ENCODE measurements at places on chromosomes 5 and 9.
A peak's percentile ranks its signal among the peaks of the same experiment; 100 is the strongest.

GRCh38 chr5:81854485-81854884 lies 103.6 kb upstream of the SSBP2 start:
- DNase-seq: no peak

- no peak for DNase-seq
Measured at GRCh38 chr5:50501491-50502228, 60.6 kb upstream of the EMB start.

DNA sequence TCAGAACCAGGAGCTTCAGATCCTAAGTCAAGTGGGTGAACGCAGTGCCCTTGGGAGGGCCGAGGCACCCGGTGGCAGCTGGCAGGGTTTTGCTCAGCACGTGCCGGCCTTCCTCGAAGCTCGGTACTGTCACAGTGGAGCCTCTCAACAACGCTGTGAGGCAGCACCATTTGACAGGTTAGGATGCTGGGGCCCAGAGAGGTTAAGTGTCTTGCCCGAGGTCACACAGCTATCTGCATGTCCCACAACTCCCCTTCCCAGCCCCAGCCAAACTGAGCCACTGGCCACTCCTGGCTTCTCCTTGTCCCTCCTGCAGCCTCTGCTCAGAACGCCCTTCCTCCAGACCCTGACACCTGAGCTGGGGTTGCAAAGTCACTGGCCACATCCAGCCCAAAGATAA lies 43.7 kb upstream of the RPL26L1 start:
- no peak for DNase-seq

GRCh38 chr5:82982846-82983245 lies 94.3 kb downstream of the TMEM167A start:
- DNase-seq: no peak

DNA sequence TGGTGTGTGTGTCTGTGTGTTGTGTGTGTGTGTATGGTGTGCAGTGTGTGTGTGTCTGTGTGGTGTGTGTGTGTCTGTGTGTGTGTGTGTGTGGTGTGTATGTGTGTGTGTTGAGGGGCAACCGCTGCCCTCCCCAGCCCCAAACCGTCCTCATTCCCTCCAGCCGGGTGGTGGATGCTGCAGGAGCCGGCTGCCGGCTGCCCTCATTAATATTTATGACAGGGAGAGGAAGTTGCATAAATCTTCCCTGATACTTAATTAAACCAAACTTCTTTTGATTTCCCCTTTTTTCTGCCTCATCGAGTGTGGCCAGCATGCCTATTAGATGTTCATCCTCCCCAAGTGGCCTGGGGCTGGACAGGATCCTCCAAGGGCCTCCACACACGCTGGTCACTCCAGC lies 121.4 kb upstream of the MVB12B start:
- peak; percentile 37 for DNase-seq

DNA sequence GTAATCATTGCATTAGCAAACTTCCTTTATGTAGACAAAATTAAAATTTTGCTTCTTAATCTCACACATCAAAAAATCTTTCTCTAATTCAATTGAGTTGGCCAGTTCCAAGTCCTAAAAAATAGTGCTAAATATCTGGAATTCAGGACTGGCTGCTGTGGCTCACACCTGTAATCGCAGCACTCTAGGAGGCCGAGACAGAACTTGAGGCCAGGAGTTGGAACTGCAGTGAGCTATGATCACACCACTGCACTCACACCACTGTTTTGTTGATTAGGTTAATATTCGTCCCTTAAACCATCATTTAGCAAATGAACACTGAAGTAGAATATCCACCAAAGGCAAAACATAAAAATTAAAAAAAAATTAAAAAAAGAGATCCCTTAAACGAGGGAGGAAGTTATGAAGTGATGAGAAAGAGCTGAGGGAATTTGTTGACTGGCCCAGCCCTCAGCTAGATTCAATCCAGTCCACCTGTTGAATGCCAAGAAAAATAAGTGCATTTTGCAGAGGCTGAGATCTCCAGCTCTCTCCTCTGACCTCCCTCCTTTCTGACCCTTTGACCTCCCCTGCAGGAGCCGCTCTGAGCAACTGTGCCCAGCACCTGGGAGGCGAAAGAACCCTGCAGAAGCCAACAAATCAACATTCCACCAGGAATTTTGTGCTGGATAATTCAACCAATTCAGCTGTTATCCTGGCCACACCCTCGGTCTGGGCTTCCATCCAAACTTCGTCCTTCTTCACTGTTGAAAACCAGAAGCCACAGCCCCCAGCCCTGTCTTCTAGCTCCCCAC lies 96.8 kb downstream of the OR2K2 start:
- no peak for DNase-seq

GRCh38 chr5:92676215-92677165 lies 904.5 kb downstream of the NR2F1-AS1 start:
- DNase-seq: no peak

DNA sequence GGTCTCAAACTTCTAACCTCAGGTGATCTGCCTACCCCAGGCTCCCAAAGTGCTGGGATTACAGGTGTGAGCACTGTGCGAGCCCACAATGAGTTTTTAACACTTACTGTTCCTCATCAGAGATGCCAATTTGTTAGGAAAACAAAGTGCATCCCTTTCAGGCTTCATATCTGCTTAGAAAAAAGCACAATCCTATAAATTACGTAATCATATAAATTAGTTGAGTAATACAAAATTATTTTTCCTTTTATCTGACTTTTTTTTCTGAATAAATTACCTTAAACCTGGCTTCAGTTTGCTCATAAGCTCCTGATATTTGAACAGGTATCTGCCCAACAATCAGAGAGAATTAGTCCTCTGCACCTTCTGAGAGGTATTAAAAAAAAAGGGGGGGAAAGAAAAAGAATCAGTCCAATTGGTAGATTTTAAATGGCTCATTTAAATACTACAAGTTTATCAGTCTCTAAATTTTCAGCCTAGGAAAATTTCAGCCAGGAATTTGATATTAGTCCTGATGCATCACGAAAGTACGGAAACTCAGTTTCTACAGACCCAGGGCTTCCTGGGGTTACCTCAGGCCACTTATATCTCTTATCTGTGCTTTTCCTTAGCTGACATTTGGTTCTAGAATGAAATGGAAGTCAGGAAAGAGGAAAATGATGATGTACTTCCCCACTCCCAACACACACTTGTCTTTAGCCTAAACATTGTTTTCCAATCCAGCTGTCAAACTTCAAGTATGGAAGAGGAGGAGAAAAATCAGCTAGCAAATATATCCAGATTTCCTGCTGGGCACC lies 26.8 kb downstream of the ITGA1 start:
- DNase-seq: no peak

DNA sequence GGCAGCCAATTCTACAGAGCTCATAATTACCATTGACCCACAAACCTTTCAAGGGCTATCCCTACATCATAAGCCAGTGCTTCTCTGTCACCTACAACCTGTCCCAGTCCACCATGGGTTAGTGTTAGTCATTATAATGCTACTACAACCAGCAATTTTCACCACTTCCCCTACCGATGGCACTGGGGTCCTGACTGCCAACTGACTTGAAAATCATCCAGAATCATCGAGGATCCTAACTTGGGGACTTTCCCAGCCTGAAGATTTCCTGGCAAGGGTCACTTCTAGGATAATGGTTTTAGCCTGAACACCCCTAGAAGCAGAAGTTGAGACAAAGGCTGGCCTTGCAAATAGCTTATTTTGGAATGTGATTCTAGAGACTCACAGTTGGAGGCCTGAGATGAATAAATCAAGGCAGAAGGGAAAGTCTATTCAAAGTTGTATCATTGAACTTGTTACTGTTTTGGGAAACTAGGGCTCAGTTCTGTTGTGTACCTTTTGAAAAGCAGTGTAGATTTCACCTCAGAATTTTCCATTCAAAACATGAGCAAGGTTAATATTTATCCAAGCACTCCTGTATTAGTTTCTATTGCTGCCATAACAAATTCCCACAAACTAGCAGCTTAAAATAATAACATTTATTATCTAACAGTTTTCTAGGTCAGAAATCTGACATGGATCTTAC lies 633.0 kb downstream of the LRRC70 start:
- DNase-seq: no peak

DNA sequence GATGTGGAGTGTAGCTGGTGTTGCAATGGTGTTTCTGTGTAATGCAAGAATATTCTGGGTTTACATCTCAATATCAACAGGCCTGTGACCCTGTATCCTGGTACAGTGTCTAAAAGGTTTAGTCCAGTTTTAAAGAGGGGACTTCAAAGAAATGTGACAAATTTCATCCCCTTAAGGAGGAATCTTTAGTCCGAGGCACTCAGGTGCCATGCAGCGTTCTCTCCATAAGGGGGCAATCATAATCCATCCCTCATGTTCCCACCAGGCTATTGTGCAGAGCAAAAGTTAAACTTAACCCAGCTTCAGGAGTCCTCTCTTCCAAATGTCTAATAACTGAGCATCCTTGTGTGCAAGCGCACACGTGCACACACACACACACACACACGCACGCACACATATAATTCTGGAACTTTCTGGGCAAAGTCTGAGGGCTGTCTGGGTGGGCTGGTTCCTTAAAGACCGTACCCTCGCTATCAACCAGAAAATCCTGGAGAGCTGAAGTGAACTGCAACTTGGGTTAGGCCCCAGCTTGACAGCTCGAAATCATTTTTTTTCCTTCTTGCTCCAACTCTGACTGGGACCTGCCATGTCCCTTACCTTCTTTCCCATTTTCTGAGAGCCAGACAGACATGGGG lies 46.0 kb downstream of the CRB2 start:
- DNase-seq: peak; percentile 37

DNA sequence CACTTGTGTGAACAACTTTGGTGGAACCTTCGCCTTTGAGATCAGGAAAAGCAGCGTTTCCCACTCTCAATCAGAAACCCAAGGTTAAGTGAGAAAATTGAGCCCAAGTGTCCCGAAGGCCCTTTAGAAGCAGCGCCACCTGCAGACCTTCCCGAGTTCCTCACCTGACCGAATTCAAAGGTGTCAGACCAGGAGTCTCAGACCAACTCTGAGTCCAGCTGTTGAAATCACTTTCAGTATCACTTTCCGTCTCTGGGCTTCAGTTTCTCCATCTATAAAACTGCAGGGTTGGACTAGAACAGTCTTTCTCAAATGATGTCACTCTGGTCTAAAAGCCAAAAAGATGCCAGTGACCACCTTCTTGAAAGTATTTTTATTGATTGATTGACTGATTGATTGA lies 31.7 kb upstream of the GRHPR start:
- DNase-seq: peak; percentile 10

- DNase-seq: no peak
Measured at GRCh38 chr9:127923771-127924170, 6.8 kb downstream of the PIP5KL1 start.

DNA sequence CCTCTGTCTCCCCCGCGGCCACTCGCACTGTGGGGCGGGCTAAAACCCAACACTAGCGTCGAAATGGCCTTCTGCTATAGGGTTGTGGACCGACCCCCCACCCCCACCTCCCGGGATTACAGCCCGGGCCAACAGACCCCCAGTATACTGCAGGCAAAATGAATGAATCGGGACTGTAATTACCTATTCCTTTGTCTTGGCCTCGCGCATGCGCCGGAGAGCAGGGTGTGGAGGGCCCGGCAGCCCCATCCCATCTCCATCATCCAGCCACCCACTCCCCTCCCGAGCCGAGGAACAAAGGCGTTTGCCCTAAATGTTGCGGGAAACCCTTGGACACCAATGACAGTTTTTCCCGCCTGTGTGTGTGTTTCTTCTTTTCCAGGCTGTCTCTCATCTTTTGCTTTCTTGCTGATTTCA lies 1.6 kb downstream of the BASP1 start:
- DNase-seq: no peak

DNA sequence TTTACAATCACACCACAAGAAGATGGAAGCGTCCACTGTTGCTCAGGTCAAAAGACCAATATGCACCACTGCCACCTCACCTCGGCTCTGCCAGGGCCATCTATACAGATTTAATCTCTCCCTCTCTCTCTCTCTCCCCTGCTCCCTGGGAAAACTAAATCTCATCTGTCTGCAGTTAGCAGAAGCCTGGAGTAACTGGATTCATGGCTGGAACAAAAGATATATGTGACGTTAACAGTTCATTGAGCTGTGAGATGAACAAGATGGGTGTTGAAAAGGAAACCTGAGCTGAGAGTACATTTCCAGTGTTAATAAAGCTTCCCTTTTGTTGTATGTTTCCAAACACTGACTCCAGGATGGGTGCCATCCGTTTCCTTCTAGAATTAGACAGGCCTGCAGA lies 369.7 kb downstream of the CDK5RAP2 start:
- DNase-seq: no peak

GRCh38 chr9:92974761-92975755 lies 27.7 kb downstream of the FGD3 start:
- no peak for DNase-seq

DNA sequence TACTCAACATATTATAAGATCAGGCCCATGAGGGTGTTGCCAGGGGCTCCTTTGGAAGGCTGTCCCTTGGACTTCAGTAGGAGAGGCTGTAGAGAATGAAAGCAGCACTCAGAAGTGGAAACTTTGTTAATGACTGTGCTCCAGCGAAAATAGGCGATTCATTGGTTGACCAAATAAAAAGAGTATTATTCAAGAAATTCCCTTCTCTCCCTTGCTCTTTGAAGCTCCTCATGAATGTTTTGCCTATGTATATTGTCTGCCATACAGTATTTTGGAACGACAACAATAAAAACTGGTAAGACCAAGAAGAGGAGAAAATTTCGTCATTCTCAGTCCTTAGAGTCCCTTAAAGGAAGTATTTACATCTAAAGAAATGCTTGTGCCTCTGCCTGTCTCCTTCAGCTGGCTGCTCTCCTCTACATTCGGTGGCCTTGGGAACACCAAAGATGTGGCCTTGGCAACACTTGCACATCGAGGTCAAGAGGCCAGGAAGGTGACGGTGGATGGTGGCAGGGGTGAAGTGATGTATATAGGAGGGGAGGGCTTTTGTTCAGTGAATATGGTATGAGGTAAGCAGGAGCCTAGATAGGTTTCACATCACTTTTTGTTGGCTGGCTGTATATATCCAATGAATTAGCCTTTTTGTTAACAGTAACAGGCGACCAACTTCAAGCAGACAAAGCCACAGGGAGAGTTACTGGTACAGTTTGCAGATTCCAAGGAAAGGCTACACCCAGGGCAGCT lies 95.0 kb upstream of the ACTBL2 start:
- DNase-seq: no peak

GRCh38 chr5:29795096-29795652 lies 1398.3 kb upstream of the CDH6 start:
- peak; percentile 24 for DNase-seq

Data from SHP77 (cell line).